ENCODE measurements at places on chromosomes 1 and 21.

DNA sequence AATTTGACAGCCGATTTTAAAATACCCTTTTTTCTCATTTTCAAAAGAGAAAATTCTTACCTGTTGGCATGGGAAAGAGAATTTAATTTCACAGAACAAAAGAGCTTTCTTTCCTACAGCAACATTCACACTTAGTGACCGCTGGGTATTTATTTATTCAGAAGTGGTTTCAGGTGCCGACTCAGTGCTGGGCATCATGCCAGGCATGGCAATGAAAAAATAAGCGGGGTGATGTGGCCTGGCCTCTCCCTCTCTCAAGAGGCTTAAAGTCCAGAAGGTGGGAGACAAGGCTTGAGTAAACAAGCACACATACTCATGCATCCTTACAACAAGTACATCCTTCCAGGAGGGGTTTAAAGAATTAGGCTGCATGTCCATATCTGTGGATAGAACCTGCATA, 4.1 kb upstream of the PCP4 start:
- DNase-seq: no peak

DNA sequence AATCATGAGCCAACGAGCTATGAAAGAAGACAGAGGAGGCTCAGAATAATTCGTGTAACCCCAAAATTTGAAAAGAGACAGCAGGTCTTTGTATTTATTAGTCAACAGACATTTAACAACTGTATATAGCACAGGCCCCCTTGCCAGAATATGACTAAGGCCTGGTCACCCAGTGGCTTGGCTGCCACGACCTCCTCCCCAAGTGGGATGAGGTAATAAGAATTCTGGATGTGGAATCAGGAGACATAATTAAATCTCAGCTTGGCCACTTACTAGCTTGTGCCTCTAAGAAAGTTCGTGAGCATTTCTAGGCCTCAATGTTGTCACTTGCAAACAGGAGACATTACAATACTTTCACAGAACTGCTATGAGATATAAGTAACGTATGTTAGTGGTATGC, 134.2 kb upstream of the TNFSF4 start:
- no peak for DNase-seq

DNA sequence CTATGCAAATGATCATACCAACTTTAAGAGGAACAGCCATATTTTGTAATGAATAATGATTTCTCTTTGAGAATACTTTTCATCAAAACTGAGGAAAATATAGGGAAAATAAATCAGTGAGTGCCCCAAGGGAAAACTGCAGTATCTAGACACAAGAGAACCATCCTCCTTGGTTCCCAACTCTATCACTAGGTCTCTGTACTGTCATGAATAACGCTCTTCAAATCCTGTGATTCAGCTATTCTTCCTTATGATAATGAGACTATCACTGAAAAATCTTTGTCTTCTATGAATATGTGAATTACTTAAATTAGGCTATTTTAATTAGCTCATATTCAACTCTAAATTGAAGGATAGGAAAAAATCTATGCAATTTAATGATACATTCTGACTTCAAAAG, 2.3 kb downstream of the OR2L5 start:
- no peak for DNase-seq

DNA sequence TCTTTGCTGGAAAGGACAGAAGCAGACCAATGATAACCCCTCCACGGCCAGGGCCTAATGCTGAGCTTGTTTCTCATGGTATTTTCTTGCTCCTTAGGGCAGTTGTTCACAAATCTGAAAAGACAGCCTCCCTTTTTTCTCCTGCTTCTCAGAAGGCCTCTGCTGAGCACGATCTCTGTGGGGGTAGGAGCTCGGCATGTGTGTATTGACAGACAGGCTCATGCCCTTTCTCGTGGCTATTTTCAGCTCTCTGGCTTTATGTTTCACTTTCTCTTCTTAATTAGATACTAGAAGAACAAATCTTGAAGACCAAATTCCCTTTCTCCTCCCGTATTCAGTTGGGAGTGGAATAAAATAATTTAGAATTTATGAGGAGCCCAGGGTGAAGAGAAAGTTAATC, 768 bp upstream of the RIIAD1 start:
- no peak for DNase-seq

DNA sequence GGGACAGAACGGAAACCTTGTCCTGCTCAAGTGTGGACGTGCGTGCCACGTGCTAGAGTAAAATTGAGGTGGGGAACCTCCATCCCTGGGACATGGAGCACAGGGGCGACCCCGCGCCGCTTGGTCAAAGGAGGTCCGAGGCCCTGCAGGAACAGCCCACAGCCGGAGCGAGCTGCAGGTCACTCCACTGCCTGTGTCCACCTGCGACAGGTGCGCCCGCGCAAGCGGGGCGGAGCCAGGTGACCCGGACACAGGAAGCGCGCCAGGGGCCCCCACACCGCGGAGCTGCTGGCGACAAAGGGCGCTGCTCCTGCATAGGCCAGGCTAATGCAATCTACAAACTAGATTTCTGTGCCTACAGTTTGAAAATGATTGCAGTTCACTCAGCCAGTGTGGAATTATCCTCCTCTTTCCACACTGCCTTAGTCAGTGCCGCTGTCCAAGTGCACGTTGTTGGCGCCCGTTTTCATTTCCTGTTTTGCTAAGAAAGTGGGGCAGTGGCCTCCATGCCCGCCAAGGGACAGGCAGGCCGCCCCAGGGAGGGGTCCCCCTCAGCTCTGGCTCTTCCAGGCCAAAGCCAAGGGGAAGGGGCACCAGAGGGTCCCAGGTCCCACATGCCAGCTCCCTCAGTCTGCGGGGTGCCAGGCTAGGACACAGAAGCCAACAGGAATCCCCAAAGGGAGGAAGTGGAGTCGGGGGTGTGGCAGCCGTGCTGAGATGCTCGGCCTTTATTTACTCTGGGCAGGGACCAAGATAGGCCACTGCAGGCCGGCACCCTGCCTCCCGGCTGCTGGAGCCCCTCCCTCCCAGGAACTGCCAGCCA, 4.3 kb upstream of the NADK start:
- DNase-seq: no peak

DNA sequence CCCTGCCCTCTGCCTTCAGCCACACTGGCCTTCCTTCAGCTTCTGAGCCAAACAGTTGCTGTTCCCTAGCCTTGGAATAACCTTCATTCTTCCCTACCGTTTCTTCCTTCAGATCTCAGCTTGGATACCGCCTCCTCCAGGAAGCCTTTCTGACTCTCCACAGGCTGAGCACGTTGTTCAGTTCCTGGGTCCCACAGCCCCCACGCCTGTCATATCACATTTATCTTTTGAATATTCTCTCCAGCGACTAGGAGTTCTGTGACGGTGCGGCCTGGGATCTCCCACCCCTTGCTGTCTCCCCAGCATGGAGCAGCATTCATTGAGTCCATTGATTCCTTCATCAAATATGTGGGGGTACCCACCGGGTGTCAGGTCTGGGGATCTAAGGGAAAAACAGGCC, 39.2 kb downstream of the EPHA2 start:
- DNase-seq: no peak

DNA sequence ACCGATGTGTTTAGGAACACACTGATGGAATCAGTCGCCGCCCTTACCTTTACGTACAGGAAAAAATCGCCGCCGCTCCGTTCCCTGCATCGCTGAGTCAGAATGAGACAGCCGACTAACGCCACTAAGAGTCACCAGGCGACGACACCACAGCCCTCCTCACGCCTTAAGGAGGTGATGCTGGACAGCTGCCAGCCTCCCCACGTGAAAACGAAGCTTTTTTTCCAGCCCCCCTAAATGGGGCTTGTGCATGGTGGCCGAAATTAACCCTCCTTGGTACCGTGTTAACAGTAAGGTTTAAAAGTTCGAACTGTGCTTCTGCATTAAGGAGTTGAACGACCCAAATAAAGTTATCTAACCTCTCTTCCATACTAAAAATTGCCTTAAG, 511 bp downstream of the DNTTIP2 start:
- peak; percentile 32 for DNase-seq

GRCh38 chr1:169259816-169260215, 107.8 kb downstream of the NME7 start:
- DNase-seq: no peak

DNA sequence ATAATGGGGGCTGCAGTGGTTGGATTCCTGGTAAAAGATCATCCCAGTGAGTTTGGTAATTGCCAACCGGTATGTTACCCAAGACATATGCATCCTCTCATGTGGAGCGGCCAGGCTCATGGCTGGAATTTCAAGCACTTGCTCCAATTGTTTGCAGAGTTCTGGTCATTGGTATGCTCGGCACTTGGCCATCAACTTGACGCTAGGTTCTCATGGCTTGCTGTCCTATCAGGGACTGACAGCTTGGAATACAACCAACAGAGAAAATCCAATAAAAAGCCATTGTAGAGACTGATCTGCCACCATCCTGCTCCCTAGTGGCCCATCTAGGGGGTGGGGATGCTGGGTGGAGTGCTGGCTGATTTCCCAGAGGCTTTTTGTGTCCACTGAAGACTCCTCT, 120.9 kb downstream of the EDEM3 start:
- DNase-seq: no peak

DNA sequence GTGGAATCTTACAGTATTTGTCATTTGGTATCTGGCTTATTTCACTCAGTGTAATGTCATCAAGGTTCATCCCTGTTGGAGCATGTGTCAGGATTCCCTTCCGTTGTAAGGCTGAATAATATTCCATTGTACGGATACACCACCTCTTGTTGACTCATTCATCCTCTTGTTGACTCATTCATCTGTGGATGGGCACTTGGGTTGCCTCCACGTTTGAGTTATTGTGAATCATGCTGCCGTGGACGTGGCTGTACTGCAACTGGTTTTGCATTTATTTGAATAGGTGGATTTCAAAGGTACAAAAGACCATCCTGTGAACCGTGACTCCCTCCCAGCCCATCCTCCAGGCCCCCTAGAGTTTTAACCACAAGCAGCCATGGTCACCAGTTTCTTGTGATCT, 11.9 kb upstream of the TCP10L start:
- DNase-seq: no peak

DNA sequence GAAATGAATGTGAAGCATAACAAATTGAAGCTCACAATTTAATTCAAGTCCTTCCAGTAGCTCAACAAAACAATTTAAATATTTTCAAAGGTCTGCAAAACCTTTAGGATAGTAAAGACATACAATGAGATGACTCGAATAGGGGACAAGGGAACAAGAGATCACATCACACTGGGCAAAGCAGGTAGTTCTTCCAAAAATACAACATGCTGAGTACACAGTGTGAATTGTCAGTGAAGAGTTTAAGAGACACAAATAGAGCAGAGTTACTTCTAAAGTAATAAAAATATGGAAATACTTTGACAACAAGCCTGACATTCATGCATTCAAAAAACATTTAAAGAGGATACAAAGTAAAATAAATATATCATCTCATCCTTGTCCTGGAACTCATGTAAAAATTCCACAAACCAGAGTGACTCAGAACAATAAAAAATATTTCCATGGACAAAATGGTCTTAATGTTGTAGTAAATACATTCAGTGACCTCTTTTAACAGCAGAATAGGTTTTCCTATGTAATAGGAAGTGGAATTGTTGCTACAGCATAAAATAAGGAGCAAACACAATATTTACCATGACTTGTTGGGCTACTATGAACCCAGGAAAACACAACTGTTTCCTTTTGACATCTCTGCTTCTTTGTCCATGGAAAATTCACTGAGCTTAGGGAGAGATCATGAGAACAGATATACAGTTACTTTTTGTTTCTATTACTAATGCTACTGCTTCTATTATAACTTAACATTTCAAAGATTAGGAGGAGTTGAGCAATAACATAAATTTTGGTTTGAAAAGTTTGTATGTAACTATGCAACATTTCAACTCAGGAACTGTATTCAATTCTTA, 83.7 kb upstream of the BCL10 start:
- DNase-seq: no peak

GRCh38 chr1:14522077-14522925, 76.2 kb upstream of the KAZN start:
- DNase-seq: no peak

GRCh38 chr1:7076117-7076516, 290.9 kb downstream of the CAMTA1 start:
- DNase-seq: no peak

DNA sequence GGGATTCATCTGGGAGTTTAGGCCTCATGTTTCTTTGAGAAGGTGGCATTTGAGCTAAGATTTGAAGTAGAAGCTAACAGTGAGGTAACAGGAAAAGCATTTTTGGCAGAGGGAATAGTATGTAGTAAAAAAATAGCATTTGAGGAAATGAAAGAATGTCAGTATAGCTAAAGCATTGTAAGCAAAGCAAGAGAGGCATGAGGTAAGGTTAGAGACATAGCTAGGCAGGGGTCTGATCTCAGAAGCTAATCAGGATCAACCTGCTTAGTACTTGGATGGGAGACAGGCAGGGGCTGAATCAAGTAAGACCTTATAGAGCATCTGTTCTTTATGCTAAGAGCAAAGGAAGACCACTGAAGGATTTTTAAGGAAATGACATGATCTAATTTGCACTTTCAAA, 4.0 kb downstream of the POLR3C start:
- DNase-seq: no peak

DNA sequence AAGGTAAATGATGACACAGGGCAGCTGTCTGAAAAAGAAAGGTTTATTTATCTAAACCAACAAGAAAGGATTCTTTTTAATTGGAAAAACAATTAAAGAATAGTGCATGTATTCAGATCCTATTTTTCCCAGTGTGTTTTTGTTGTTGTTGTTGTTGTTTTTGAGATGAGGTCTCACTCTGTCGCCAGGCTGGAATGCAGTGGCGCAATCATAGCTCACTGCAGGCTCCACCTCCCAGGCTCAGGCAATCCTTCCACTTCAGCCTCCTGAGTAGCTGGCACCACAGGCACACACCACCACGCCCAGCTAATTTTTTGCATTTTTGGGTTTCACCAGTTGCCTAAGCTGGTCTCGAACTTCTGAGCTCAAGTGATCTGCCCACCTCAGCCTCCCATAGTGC, 22.1 kb downstream of the NEK2 start:
- no peak for DNase-seq

- peak; percentile 79 for DNase-seq
Observed at GRCh38 chr1:27102707-27103468, 52.0 kb downstream of the SLC9A1 start.

GRCh38 chr1:19864570-19865160, 17.5 kb upstream of the OTUD3 start:
- no peak for DNase-seq

Data from stimulated activated CD4-positive, alpha-beta T cell treated with anti-CD3 and anti-CD28 coated beads, TNF-alpha, amount 100 ng/mL, for 24 hours (primary cell).